ENCODE measurements at places on chromosomes 6 and 20. TPM values are rescaled to one million over a fixed set of nuclear protein-coding genes. Genes with fewer than 3 reads are reported as not detected.

The TSHZ2 gene
- not detected for polyA plus RNA-seq

The PTCRA gene
- polyA plus RNA-seq, result 0.13 TPM

The THEMIS gene
- not detected for polyA plus RNA-seq

The DDX39B gene
- polyA plus RNA-seq, result 766 TPM

The ELOVL2 gene
- not detected for polyA plus RNA-seq

The CD40 gene
- polyA plus RNA-seq, result 43.9 TPM

The RFX6 gene
- polyA plus RNA-seq, result not detected

The GPX5 gene
- polyA plus RNA-seq, result not detected

The CALHM5 gene
- polyA plus RNA-seq, result 4.5 TPM

- no peaks in the 10 kb centered on the region for H3K36me3 ChIP-seq
- DNase-seq, result no peak
- no peak overlapping the region for H3K27ac ChIP-seq
- no peak overlapping the region for H3K4me3 ChIP-seq
- H3K4me1 ChIP-seq, result peaks cover 38% of the 10 kb centered on the region
- H3K27me3 ChIP-seq, result no peaks in the 10 kb centered on the region
Observed at GRCh38 chr20:23690581-23690980, 1.7 kb upstream of the CST4 start.

- H3K27ac ChIP-seq, result peak overlapping the region; percentile 81
- H3K4me1 ChIP-seq, result peaks cover 47% of the 10 kb centered on the region
- DNase-seq, result peak; percentile 91
- no peaks in the 10 kb centered on the region for H3K27me3 ChIP-seq
- H3K4me3 ChIP-seq, result no peak overlapping the region
- H3K36me3 ChIP-seq, result no peaks in the 10 kb centered on the region
Observed at GRCh38 chr6:112040956-112041355, 12.9 kb upstream of the CCN6 start.

GRCh38 chr20:46260480-46260879 is 47.8 kb downstream of the CDH22 start:
- no peak for DNase-seq
- H3K27me3 ChIP-seq, result no peaks in the 10 kb centered on the region
- no peak overlapping the region for H3K4me3 ChIP-seq
- H3K4me1 ChIP-seq, result peaks cover 5% of the 10 kb centered on the region
- H3K27ac ChIP-seq, result no peak overlapping the region
- H3K36me3 ChIP-seq, result no peaks in the 10 kb centered on the region

- DNase-seq, result no peak
- no peaks in the 10 kb centered on the region for H3K27me3 ChIP-seq
- no peak overlapping the region for H3K27ac ChIP-seq
- H3K4me3 ChIP-seq, result no peak overlapping the region
Observed at GRCh38 chr20:2390951-2391675, 10.4 kb downstream of the TGM6 start.

GRCh38 chr20:42074944-42075343 is 456.8 kb upstream of the CHD6 start:
- DNase-seq, result no peak
- no peak overlapping the region for H3K27ac ChIP-seq
- H3K27me3 ChIP-seq, result no peaks in the 10 kb centered on the region
- no peak overlapping the region for H3K4me3 ChIP-seq

DNA sequence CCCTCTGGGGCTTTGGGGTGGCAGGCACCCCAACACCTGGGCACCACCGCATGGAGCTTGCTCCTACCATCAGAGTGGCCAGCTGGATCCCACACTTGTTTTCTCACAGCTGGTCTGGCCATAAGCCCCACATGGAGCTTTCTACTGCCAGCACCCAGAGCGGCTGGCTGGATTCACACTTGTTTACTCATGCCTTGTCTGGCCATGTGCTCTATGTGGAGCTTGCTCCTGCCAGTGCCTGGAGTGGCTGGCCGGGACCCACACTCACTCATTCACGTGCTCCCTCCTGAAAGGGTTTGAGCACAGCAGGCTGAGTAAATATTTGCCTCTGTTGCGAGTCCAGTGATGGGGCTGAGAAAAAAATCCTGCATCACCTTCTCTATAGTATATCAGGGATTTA is 487.0 kb downstream of the CD109 start:
- H3K4me1 ChIP-seq, result no peaks in the 10 kb centered on the region
- H3K36me3 ChIP-seq, result no peaks in the 10 kb centered on the region
- no peaks in the 10 kb centered on the region for H3K27me3 ChIP-seq
- DNase-seq, result no peak
- H3K27ac ChIP-seq, result no peak overlapping the region

DNA sequence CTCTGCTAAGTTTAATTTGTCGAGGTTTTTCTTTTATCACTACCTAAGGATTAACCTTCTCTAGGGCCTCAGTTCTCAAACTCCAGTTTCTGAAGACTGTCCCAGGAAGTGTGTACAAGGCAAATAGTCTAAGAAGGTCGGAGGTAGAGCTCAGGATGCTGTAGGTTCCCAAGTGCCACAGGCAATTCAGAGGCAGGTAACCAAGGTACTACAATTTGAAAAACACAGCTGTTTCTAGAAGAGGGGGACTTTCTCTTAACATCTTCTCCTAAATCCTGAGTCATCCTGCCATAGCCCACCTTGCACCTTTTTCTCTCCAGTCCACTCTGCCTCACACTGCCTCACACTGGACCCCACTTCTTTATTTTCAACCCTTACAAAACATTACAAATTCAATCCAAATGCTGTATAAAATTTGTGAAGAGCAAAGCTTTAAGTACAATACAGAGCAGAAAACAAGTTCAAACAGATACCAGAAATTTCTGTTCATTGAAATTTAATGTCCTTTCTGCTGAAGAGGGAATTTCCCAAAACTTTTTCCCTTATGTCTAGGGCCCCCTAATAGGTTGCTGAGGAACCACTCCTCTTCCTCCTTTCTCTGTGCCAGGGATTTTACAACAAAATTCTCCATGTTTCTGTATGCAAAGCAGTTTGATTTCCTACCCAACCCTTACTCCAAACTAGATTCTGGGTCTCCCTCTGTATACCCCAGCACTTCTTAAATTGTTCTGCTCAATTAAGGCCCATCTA is 43.0 kb downstream of the FRK start:
- no peak for DNase-seq
- H3K27me3 ChIP-seq, result no peaks in the 10 kb centered on the region
- no peak overlapping the region for H3K27ac ChIP-seq
- H3K4me3 ChIP-seq, result no peak overlapping the region
- peaks cover 4% of the 10 kb centered on the region for H3K4me1 ChIP-seq
- no peaks in the 10 kb centered on the region for H3K36me3 ChIP-seq

DNA sequence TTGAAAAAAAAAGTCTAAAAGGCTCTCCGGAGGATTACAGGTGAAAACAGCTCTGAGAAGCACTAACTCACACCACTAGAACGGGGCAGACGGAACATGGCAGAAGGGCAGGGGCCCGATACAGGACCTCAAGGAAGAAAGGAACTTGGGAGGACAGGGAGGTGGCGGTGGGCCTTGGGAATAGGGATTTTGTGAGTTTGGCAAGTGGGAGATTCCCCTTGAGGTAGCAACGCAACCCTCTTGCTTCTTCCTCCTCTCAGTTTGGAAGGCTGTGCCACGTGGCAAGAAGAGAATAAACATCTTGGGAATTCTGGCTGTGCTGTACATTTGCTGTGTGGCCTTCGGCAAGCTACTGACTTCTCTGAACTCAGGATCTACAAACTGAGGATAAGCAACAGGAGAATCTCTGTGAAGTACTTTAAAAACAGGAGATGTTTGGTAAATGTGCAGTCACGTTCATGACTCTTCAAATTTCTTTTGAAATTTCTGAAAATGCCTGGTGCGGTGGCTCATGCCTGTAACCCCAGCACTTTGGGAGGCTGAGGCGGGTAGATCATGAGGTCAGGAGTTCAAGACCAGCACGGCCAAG is 220.8 kb downstream of the BCAS1 start:
- H3K4me1 ChIP-seq, result no peaks in the 10 kb centered on the region
- H3K4me3 ChIP-seq, result no peak overlapping the region
- DNase-seq, result no peak

GRCh38 chr20:41748051-41748450 is 129.9 kb upstream of the CHD6 start:
- no peaks in the 10 kb centered on the region for H3K36me3 ChIP-seq
- H3K27me3 ChIP-seq, result no peaks in the 10 kb centered on the region
- H3K4me1 ChIP-seq, result no peaks in the 10 kb centered on the region
- no peak overlapping the region for H3K27ac ChIP-seq

DNA sequence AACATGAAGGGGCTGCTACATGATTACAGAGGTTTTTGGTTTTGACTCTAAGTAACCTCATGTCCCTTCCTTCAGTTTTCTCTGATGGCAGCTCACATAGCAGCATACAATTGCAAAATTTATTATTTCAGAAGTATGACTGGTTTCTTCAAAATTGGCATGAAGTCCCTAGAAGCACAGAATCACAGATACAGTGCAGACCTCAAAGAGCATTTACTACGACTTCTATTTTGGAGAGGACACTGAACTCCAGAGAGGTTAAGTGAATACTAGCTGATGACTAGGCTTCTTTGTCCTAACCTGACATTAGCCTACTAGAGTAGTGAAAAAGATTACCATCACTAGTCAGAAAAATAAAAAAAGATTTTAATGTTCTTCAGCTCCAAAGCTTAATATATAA is 664.3 kb downstream of the RFPL4B start:
- H3K4me1 ChIP-seq, result no peaks in the 10 kb centered on the region
- H3K4me3 ChIP-seq, result no peak overlapping the region
- no peak for DNase-seq
- no peak overlapping the region for H3K27ac ChIP-seq
- H3K27me3 ChIP-seq, result no peaks in the 10 kb centered on the region
- no peaks in the 10 kb centered on the region for H3K36me3 ChIP-seq

- H3K36me3 ChIP-seq, result no peaks in the 10 kb centered on the region
- no peak overlapping the region for H3K27ac ChIP-seq
- peak; percentile 7 for DNase-seq
- no peak overlapping the region for H3K4me3 ChIP-seq
- H3K4me1 ChIP-seq, result no peaks in the 10 kb centered on the region
Observed at GRCh38 chr6:166987930-166988329, 11.3 kb upstream of the CEP43 start.

- H3K36me3 ChIP-seq, result no peaks in the 10 kb centered on the region
- no peak for DNase-seq
- H3K4me3 ChIP-seq, result no peak overlapping the region
Observed at GRCh38 chr6:5998711-5999687, 7.7 kb downstream of the NRN1 start.

GRCh38 chr6:47529734-47530133 is 52.1 kb downstream of the CD2AP start:
- no peaks in the 10 kb centered on the region for H3K27me3 ChIP-seq
- H3K4me1 ChIP-seq, result peaks cover 19% of the 10 kb centered on the region
- H3K36me3 ChIP-seq, result peaks cover 3% of the 10 kb centered on the region
- H3K27ac ChIP-seq, result no peak overlapping the region

- H3K27me3 ChIP-seq, result no peaks in the 10 kb centered on the region
- no peak overlapping the region for H3K27ac ChIP-seq
- no peaks in the 10 kb centered on the region for H3K36me3 ChIP-seq
- no peak for DNase-seq
- no peak overlapping the region for H3K4me3 ChIP-seq
- H3K4me1 ChIP-seq, result no peaks in the 10 kb centered on the region
Observed at GRCh38 chr6:2598867-2599266, 151.9 kb downstream of the MYLK4 start.

DNA sequence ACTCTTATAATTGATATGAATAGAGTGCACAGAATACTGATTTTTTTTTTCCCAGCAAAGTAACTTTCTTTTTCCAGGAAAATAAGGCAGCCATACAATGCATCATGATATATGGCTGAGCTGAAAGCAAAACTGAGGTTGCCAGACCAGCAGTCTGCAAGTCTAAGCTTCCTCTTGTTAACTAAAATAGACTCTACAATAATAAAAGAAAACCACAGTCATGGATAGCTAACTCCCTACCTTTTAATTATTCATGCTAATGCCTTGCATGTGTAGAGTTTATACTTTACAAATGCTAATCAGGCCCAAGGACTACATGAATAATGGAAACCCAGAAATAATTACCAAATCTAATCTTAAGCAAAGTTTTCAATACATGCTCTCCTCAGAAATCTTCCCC is 47.4 kb downstream of the MAP7 start:
- no peak for DNase-seq
- H3K4me1 ChIP-seq, result no peaks in the 10 kb centered on the region
- no peaks in the 10 kb centered on the region for H3K27me3 ChIP-seq
- no peak overlapping the region for H3K4me3 ChIP-seq

GRCh38 chr6:25582101-25582500 is 69.9 kb upstream of the SCGN start:
- H3K4me3 ChIP-seq, result no peak overlapping the region
- H3K36me3 ChIP-seq, result no peaks in the 10 kb centered on the region
- no peaks in the 10 kb centered on the region for H3K4me1 ChIP-seq

GRCh38 chr6:155448668-155449449 is 6.8 kb downstream of the NOX3 start:
- H3K36me3 ChIP-seq, result no peaks in the 10 kb centered on the region
- H3K27me3 ChIP-seq, result no peaks in the 10 kb centered on the region
- H3K4me3 ChIP-seq, result no peak overlapping the region
- peaks cover 7% of the 10 kb centered on the region for H3K4me1 ChIP-seq

GRCh38 chr6:25078141-25078540 is 142.4 kb upstream of the RIPOR2 start:
- no peak overlapping the region for H3K4me3 ChIP-seq
- no peaks in the 10 kb centered on the region for H3K4me1 ChIP-seq
- no peaks in the 10 kb centered on the region for H3K27me3 ChIP-seq
- no peak overlapping the region for H3K27ac ChIP-seq

GRCh38 chr6:147434516-147434915 is 74.0 kb upstream of the SAMD5 start:
- no peaks in the 10 kb centered on the region for H3K4me1 ChIP-seq
- no peak overlapping the region for H3K27ac ChIP-seq
- no peak overlapping the region for H3K4me3 ChIP-seq
- DNase-seq, result peak; percentile 8
- H3K27me3 ChIP-seq, result no peaks in the 10 kb centered on the region
- H3K36me3 ChIP-seq, result no peaks in the 10 kb centered on the region

DNA sequence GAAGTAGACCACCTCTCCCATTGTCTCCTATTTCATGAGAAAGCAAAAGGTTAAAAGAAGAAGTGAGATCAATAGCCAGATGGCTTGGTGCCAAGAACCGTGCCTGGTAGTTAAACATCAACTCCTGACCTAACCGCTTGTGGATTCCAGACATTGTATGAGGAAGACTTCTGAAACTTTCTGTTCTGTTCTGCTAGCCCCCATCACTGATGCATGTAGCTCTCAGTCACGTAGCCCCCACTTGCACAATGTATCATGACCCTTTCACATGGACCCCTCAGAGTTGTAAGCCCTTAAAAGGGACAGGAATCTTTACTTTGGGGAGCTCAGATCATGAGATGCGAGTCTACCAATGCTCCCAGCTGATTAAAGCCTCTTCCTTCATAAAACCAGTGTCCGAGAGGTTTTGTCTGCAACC is 301.2 kb downstream of the RNGTT start:
- H3K27ac ChIP-seq, result no peak overlapping the region
- no peak overlapping the region for H3K4me3 ChIP-seq
- no peaks in the 10 kb centered on the region for H3K27me3 ChIP-seq
- DNase-seq, result no peak
- H3K4me1 ChIP-seq, result no peaks in the 10 kb centered on the region
- H3K36me3 ChIP-seq, result no peaks in the 10 kb centered on the region

GRCh38 chr6:31430449-31430848 is 27.1 kb downstream of the MICA start:
- H3K27me3 ChIP-seq, result peaks cover 11% of the 10 kb centered on the region
- no peak for DNase-seq
- H3K36me3 ChIP-seq, result no peaks in the 10 kb centered on the region
- no peak overlapping the region for H3K4me3 ChIP-seq
- no peaks in the 10 kb centered on the region for H3K4me1 ChIP-seq
- H3K27ac ChIP-seq, result no peak overlapping the region

All from endothelial cell of umbilical vein (primary cell).